ENCODE measurements at places on chromosomes 6 and 20. TPM values are rescaled to one million over a fixed set of nuclear protein-coding genes. Genes with fewer than 3 reads are reported as not detected.

Gene AKAP7
- polyA plus RNA-seq = 2.6 TPM

Gene ARMC12
- 0.15 TPM for polyA plus RNA-seq

Gene GABRR1
- polyA plus RNA-seq = not detected

Gene OOEP
- polyA plus RNA-seq = 0.56 TPM

Gene IMPG1
- polyA plus RNA-seq = not detected

Gene TMEM244
- not detected for polyA plus RNA-seq

Gene SLC4A11
- 9.6 TPM for polyA plus RNA-seq

Gene BPI
- not detected for polyA plus RNA-seq

Data from foreskin keratinocyte (primary cell).